ENCODE measurements at places on chromosomes 5 and 9.

GRCh38 chr9:23229890-23230317 lies 596.1 kb downstream of the ELAVL2 start:
- DNase-seq = no peak

- DNase-seq = no peak
Observed at GRCh38 chr5:16740811-16741392, 124.1 kb upstream of the RETREG1 start.

DNA sequence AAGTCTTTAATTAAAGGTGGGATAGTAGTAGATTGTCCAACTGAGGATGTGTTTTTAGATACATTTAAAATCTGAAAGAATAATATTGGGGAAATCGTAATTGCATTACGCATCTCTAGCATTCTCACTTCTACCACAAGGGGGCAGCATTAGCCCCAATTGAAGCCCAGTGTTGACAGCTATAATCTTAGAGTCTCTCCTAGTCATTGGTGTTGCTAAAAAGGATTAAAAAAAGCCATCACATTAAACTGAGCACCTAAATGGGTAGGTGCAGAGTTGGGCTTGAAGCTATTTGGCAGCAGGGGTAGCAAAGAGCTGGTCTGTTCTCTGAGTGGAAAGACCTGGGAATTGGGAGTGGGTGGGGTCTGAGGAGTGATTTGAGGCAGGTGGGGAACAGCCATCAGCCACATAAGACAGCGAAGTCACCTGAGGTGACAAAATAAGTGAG lies 177.2 kb downstream of the OSTF1 start:
- peak; percentile 23 for DNase-seq

GRCh38 chr9:76876098-76876497 lies 29.8 kb downstream of the PRUNE2 start:
- DNase-seq = no peak

DNA sequence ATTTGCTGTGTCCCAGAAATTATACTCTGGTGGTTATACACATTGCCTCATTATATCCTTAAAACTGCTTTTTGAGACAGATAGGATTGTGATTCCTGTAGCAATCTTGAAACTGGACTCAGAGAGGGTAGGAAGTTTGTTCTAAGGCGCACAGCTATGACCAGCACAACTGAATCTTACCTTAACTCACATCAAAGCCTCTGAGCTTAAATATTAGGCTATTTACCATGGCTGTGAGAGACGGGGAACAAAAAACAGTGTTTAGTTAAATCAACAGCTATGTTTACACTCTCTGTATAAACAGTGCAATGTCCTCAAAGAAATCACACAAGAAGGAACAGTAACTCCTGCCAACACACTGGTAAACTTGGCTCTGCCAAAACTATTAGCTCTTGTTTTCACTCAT lies 50.9 kb upstream of the TUT7 start:
- DNase-seq = no peak

DNA sequence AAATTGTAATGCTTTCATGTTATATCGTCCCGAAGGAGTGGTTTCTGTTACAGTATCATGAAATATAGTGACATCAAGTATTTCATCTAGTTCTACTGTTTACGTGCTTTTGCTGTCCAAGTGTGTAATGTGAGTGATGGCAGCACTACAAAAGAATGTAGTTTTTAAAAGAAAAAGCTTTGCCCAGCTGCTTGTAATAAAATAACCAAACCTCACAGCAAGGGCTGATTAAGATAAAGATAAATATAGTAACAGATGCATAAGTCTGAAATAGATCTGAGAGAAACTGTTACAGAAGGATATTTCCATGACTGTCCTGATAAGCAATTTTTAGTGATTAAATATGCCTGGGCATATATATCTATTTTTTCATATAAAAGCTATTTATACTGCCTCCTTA lies 106.4 kb downstream of the AUH start:
- DNase-seq = no peak

- DNase-seq = no peak
Observed at GRCh38 chr5:32002755-32003154, 171.4 kb downstream of the GOLPH3 start.

DNA sequence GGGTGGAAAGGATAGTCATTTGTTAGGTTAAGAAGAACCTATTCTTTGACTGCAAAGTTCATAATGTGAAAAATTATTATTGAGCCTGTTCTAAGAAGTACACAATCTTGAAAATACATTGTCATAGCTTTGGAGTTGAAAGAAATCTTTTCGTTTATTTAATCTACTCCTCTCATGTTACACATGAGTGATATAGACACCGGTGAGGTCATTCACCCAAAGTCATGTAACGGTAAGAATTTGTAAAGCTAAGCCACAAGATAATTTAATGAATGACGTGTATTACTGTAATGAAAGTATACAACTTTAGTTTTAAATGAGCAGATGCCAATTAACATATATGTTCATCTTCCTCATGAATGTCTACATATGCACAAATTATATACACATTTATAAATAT lies 284.1 kb upstream of the PDE4D start:
- DNase-seq = no peak

- no peak for DNase-seq
Observed at GRCh38 chr5:151949701-151950308, 25.2 kb upstream of the GLRA1 start.

DNA sequence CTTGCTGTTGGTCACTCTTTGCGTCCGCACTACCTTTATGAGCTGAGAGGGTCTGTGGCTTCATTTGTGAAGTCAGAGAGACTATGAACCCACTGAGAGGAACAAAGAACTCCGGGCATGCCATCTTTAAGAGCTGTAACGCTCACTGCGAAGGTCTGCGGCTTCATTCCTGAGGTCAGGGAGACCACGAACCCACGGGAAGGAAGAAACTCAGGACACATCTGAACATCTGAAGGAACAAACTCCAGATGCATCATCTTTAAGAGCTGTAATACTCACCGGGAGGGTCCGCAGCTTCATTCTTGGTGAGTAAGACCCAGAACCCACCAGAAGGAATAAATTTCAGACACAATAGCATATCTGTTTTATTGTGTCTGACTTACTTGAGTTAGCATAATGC lies 19.2 kb downstream of the GCNT1 start:
- DNase-seq = no peak

GRCh38 chr5:141637123-141637766 lies 448 bp downstream of the RELL2 start:
- peak; percentile 51 for DNase-seq

- DNase-seq = no peak
Observed at GRCh38 chr5:44389090-44389822, at the start of gene FGF10. Gene FGF10 (minus strand): TSS chr5:44389420. CDS start chr5:44388682, 738 bp downstream.

- no peak for DNase-seq
Observed at GRCh38 chr5:77145666-77146065, 58.6 kb upstream of the ZBED3 start.

DNA sequence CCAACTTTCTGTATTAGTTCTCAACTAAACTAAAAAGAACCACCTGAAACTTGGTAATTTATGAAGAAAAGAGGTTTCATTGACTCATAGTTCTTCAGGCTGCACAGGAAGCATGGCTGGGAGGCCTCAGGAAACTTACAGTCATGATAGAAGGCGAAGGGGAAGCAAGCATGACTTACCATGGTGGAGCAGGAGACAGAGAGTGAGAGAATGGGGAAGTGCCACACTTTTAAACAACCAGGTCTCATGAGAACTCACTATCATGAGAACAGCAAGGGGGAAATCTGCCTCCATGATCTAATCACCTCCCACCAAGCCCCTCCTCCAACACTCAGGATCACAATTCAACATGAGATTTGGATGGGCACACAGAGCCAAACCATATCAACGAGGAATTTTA lies 123.5 kb downstream of the DEPDC1B start:
- DNase-seq = no peak

GRCh38 chr5:3392306-3392939 lies 203.2 kb upstream of the IRX1 start:
- no peak for DNase-seq

DNA sequence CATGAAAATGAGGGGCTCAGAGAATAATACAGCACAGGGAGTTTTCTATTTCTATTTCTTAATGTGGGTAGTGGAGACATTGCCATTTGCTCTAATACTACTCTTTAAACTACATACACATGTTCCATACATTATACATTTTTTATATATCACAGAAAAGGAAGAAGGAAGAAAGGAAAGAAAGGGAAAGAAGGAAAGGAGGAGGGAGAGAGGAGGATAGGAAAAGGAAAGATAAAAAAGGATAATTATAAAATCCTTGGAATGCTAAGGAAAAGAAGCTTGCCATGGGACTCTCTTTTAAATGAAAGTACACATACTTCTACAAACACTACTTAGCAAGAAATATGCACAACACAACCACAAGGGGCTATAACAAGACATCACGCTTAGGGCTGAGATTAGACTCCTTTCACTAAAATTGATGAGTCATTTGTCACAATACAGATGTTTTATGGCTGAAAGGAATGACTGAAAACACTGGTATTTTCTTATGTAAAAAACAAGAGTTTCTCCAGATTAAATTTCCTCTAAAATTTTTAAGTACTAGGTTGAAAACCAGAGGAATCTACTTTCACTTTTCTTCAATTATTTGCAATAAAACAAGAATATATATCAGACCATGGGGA lies 219.8 kb downstream of the ARL15 start:
- DNase-seq = no peak

DNA sequence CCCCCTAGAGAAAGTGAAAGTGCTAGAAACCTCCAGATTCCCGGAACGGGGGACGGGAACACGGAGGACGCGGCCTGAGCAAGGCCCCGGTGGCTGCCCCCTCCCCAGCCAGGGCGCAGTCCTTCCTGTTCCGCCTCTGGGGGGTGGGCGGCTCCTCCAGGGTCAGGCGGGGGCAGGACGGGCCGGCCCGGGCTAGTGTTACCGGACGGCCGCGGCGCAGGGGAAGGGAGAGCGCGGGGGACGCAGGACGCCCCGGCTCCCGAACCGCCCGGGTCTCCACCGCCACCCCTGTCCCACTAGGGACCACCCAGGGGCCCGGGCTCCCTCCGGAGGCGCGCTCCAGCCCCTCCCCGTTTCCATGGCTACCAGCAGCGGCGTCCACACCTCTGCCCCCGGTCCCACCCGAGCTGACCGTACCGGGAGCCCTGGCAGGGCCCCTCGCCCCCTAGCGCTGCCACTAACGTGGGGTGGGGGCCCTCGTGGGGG lies 579 bp downstream of the SLC12A7 start:
- DNase-seq = no peak

- no peak for DNase-seq
Observed at GRCh38 chr5:139462586-139463276, at the start of gene ECSCR. Gene ECSCR (minus strand): TSS chr5:139462743. CDS start chr5:139462670, 73 bp downstream.

GRCh38 chr9:27204578-27204977 lies 92.4 kb downstream of the EQTN start:
- no peak for DNase-seq

GRCh38 chr5:158285698-158286097 lies 426.8 kb upstream of the CLINT1 start:
- no peak for DNase-seq

DNA sequence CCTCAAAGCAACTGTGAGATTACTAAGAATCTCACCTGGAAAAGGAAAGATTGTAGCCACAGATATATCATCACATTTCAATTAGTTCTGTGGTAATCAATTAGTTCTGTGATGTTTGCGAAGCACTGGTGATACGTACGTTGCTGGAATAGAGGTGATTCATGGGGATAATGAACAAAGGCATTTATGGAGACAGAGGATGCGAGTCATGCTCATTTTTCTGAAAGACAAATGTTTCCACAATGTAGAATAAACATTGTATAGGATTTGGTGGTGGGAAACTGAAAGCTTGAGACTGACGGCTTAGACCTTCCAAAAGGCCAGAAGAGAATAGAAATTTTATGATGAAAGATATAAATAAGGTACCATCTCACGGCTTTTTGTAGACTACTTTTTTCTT lies 507.3 kb upstream of the TYRP1 start:
- no peak for DNase-seq

- no peak for DNase-seq
Observed at GRCh38 chr5:93583768-93584595, 960 bp downstream of the NR2F1 start.

DNA sequence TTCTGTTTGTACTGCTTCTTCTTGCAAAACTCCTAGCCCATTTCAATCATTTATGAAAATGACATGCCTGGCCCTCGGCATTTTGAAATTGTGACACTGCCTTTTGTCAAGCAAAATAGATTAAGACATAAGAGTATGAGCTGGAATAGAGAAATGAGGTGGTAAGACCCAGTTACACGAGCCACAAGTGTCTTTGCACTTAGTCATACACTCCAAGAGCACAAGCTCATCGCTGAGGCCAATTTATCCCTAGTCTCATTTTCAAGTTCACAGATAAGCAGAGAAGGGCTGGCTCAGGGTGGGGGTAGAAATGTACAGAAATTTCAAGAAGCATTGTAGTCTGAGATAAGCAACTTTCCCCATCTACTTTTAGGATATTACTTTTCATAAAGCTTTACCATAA lies 40.6 kb upstream of the MAP1B start:
- DNase-seq = no peak

- no peak for DNase-seq
Observed at GRCh38 chr5:106307265-106307664, 1363.5 kb downstream of the EFNA5 start.

DNA sequence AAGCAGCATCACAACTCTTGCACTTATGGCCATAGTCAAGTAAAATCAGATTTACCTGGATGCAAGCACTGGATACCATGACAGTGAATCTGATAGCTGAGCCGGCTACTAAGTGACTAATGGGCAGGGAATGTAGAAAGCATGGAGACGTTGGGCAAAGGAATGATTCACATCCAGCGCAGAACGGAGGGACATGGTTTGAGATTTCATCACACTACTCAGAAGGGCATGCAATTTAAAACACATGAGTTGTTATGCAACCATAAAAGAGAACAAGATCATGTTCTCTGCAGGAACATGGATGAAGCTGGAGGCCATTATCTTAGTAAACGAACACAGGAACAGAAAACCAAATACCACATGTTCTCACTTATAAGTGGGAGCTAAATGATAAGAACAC lies 169.1 kb upstream of the PIK3R1 start:
- DNase-seq = no peak

DNA sequence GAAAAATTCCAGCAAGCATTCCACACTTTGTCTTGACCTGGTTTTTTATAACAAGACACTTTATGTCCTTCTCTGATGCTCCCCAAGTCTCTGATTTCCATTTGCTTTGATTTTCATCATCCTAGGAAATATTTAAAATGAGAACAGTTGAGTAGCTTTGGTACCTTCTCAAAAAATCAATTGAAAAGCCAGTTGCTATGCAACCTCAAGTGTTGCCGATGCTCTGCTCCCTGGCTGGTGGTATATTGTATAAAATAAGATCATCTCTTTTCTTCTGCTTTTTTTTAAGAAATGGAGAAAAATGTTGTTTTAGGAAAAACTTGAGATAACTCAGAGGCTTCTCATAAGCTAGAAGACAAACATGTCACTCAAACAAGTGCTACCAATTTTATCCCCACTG lies 109.7 kb downstream of the ZNF354C start:
- DNase-seq = no peak

- no peak for DNase-seq
Observed at GRCh38 chr9:101117161-101117560, 88.6 kb downstream of the PLPPR1 start.

GRCh38 chr5:6158974-6159831 lies 219.1 kb downstream of the MED10 start:
- no peak for DNase-seq

GRCh38 chr5:172147857-172148256 lies 40.2 kb downstream of the STK10 start:
- no peak for DNase-seq

All from T-helper 9 cell (primary cell).